ENCODE measurements at places on chromosomes 2 and 18.

DNA sequence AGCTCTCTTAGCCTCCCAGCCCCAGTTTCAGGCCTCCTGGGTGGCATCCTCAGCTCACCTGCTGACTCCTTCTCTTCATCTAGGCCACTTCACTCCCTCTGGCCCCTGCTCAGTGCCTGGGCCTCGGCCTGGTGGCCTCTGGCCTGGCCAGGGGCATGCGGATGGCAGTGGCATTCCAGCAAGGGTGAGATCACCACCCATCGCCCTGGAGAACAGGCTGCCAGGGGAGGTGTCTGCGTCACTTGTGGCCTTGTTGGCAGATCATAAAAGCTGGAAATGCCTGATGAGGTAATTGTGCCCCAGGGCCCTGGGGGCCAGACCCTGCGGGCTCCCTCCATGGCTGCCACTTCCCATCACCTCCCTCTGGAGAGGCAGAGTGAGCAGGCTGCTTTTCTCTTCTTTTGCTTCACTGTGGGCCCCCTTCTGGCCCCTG, 72.5 kb upstream of the SMAD2 start:
- no peak for DNase-seq

GRCh38 chr2:83471655-83472054, 987.4 kb downstream of the SUCLG1 start:
- no peak for DNase-seq

GRCh38 chr2:6820903-6821584, 44.7 kb downstream of the CMPK2 start:
- no peak for DNase-seq

- no peak for DNase-seq
Observed at GRCh38 chr2:205845446-205845845, 163.1 kb downstream of the NRP2 start.
